ENCODE measurements at places on chromosomes 12 and 14.

GRCh38 chr12:117860111-117860510, 108.7 kb downstream of the KSR2 start:
- no peak for DNase-seq

DNA sequence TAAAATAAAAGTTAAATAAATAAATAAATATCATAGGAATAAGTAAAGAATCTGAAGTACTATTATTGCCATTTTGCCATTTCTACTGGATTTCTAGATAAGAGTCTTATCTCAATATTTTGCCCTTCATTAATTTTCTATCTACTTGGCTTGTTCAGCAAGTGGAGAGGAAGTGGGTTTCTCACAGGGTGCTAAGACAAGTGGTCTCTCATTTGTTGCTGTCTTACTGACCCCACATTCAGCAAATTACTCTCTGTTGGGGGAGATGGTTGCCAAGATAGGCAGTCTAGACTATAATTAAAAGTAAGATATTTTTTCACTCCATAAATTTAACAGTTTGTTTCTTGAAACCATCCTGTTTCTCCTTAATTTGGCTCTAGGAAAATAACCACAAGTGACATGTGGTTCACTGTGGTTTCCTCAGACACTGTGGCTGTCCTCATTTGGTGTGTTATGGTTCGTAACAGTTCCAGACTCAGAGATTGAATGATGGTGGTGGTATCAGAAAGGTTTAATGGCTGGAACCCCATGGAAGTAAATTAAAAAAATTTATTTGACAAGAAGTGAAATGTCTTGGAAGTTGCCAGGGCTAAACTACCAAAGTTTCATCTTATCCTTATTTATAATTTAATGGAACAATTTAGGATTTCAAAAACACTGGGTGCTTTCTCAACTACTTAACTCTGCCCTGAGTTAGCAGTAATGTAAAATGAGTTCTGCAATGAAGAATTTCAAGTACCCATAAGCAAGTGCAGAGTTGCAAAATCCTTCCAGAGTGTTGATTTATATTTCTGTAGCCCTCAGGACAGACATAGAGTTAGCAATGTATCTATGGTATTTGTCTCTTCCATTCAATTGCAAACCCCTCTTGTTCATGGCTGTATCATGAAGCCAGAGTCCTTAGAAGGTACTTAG, 214.8 kb downstream of the MSRB3 start:
- no peak for DNase-seq

- no peak for DNase-seq
These were observed 16.1 kb downstream of the AICDA start for GRCh38 chr12:8596561-8596960.

DNA sequence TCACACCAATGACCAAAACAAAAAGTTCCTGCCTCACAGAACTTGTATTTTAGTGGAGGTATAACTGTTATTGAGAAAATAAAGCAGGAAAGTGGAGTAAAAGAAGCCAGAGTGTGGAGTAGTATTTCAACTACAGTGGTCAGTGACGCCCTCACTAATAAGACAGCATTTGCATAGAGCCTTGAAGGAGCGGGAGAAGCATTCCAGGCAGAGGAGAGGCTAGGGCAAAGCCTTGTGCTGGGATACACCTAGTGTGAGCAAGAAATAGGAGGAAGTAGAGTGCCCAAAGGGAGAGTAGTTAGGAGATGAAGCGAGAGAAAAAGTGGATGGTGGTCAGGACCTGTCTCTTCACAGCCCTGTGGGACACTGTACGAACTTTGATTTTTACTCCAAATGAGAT, 107.8 kb downstream of the CRACR2A start:
- DNase-seq: no peak

- DNase-seq: no peak
These were observed 11.7 kb upstream of the TMX1 start for GRCh38 chr14:51228391-51228790.

- peak; percentile 54 for DNase-seq
These were observed 218.3 kb upstream of the DAAM1 start for GRCh38 chr14:58969951-58970751.

GRCh38 chr12:94244165-94245133, 96.1 kb downstream of the PLXNC1 start:
- DNase-seq: no peak

All from H1 (cell line).